ENCODE measurements at places on chromosomes 7 and 10.

DNA sequence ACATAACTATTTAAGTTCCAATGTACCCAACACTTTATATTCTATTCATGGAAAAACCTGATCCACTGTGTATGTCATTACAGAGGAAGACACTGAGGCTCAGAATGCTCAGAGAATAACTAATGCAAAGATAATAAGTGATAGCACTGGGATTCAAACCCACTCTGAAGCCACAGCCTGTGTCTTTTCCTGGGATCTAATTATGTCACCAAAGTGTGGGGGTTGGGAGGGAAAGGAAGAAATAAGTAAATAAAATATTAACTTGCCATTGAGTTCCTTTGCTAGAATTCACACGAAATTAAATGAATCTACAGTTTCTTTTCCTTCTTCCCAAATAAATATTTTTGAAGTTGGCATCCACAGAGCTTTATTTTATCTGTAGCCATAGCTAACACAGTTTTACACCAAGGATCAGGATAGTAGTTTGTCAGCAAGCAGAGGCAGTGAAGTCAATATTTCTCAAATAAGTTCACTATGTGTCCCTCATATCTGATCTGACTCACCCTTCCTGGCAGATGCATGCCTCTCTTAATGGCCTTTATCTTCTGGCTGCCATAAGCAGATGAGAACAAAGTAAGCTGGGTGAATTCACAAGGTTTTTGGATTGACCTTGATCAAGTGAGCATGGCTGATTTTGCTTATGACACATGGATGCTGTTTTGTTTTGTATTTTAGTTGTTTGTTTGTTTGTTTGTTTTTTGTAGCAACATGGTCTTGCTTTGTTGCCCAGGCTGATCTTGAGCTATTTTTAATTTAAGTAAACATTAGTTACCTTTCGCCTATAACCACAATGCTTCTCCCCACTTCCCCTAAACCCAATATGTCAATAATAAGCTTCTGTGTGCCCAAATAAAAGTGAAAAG lies 6.3 kb downstream of the RAPGEF5 start:
- DNase-seq, result no peak

DNA sequence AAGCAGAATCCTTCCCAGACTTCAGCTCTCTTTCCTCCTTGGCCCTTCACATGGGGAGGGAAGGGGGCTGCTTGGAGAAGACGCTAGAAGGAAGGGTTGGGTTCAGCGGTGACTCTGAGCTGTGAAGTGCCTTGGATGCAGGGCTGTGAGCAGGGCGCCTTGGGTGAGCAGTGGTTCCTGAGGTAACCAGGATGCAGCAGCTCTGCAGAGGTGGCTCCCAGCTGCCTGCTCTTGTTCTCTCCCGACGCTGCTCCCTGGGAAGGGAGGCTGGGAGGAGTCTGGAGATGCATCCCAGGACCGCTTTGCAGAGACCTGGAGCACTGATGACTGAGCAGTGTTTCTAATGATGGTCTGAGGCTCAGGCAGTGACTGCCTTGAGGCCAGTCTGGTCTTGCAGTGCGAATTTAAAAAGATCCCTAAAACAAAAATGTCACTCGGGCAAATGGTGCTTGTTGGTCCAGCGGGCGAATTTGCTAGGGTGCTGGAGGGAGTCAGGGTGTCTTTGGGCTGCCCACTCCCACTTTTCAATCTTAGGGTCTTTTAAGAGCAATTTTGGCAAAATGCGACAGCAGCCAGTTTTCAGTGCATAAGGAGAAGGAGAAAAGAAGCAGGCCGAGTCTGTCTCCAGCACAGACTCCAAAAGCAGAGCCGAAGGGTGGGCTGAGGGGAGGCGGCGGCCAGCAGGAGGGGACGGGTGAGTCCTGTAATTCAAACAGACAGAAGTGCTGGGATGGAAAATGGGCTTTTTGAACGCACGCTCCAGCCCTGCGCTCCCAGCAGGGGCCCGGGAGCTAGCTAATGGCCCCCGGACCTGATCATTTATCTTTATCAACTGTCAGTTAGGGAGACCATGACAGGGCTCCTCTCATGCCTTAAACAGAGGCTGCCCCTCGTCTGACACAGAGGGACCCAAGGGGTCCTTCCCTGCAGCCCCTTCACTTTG lies 191.2 kb upstream of the SHH start:
- DNase-seq, result no peak

DNA sequence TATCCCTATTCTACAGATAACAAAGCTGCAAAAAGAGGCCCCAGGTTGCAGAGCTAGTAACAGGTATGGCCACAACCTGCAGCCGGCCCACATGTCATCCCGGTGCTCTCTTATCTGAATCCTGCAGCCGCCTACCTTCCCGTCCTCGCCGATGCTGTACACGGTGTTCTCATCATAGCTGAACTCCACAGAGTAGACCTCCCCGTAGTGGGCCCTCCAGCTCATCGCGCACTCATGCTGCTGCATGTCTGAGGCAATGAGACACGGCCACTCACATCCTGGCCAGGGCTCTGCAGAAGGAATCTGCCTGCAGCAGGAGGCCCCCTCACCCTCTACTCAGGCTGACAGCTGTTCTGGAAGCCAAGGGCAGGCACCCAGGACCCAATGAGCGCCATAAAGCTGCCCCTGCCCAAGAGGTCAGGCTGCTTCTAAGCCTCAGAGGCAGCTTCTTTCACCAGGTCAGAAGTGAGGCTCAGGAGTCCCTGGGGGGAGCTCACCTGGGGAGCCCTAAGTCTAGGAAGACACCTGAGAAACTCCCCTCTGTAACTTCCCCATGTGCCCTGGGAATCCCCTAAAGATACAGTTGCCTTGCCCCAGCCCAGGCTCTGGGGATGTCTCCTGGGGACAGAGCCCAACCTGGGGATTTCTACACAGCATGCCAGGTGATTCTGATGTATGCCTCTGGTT lies 17.9 kb upstream of the CYREN start:
- DNase-seq, result no peak

DNA sequence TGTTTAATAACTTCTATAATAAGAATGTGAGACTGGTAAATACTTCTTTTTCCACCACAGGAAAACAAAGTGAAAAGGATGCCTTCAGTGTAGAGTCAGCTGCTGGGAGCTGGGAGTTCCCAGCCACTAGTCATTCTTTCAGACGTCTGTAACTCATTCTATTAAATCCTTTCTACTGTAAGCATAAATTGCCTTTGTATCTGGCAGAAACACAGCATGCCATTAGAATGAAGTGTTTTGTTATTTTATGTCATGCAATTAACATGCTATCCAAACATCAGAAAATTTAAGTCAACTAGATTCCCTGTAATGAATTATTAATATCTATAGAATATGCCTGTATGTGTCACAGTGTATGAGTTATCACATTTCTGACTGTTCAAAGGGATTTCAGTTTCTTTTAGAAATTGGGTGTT lies 14.3 kb downstream of the BPGM start:
- DNase-seq, result no peak

- DNase-seq, result no peak
Observed at GRCh38 chr10:80741278-80741677, 203.6 kb downstream of the SH2D4B start.

DNA sequence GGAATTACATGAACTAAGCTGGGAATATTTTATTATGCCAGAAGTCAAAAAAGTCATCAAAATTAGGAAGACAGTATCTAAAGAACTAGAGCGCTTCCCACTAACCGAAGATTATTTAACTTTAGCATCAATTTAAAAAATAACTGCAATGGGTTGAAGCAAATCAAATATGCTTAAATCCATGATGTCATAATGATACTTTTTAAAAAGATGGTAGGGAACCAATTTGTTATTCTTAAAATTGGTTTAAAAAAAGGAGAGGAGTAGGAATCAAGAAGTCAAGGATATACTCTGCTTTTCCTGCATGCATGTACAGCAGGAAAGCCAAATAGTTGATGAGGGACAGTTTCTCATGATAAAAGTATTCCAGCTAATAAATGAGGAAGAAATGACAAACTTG lies 3.2 kb upstream of the ASAH2 start:
- DNase-seq, result no peak

GRCh38 chr10:44725404-44725803 lies 185.7 kb upstream of the TMEM72 start:
- no peak for DNase-seq

DNA sequence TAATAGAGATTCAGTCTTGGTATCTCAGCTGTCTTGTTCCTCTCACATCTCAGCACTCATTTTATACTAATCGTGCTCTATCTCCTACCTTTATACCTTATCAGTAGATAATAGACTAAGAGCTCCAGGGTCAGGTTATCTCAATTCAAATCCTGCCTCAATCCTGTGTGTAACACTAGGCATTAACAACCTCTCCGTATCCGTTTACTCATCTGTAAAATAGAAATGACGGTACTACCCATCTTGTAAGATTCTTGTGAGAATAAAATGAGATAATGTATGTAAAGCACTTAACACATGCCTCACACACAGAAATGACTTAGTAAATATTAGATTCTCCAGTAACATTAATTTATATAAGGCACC lies 622 bp upstream of the P4HA1 start:
- DNase-seq, result no peak

GRCh38 chr10:92328993-92329392 lies 38.0 kb downstream of the MARCHF5 start:
- no peak for DNase-seq

- DNase-seq, result peak; percentile 22
Observed at GRCh38 chr10:102504179-102504975, 605 bp downstream of the SUFU start.

- no peak for DNase-seq
Observed at GRCh38 chr7:2010551-2011265, 222.0 kb downstream of the MAD1L1 start.

DNA sequence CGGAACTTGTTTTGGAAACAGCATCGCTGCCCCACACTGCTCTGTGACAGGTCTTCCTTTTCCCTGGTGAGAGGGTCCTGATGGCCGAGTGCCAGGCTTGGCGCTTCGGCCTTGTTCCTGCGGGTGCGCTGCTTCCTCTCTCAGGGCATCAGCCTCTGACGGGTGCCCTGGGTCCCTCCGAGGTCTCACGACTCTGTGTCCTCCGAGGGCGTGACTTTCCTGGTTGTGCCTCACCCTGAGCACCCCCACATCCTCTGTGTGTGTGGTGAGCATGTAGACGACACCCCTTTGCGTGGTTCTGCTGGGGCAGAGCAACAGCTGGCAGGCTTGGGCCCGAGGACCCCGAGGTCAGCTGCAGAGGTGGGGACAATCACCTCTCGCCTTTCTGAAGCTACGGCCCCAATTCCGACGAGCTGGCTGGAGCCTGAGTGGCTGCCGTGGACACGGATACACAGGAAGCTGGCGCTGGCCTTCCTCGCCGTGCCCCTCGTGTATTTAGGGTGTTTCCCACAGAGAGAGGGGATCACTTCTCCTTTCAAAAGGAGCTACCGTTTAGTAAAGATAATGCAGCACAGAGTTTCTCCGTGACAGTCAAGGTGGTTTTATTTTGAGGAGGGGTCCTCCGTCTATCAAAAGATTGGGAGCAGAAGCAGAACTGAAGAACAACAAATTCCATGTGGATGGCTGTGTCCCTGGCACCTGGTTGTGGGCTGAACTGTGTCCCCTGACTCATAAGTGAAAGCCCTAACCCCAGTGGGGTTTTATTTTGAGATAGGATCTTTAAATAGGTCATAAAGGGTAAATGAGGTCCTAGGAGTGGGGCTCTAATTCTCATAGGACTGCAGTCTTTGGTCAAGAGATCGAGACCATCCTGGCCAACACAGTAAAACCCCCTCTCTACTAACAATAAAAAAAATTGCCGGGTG lies 36.2 kb upstream of the PITRM1 start:
- DNase-seq, result no peak

- DNase-seq, result no peak
Observed at GRCh38 chr10:123574109-123574698, 92.0 kb upstream of the GPR26 start.

DNA sequence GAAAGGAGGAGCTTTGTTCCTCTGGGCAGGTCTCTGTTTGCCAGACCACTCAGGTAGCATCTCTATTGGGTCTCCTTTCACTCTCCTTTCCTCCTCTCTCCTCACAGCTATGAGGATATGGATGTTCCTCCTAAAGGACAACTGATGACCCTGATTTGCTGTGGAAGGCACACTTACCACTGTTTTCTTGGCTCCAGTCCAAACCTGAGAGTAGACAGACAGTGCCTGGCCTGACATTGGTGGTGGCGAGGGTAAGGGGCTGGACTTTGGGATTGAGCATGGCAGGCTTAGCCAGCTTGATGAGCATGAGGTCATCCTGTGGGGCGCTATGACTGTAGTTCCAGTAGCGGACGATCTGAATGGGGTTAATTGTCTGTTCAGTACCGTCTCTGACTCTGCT lies 3.6 kb downstream of the PRSS37 start:
- no peak for DNase-seq

DNA sequence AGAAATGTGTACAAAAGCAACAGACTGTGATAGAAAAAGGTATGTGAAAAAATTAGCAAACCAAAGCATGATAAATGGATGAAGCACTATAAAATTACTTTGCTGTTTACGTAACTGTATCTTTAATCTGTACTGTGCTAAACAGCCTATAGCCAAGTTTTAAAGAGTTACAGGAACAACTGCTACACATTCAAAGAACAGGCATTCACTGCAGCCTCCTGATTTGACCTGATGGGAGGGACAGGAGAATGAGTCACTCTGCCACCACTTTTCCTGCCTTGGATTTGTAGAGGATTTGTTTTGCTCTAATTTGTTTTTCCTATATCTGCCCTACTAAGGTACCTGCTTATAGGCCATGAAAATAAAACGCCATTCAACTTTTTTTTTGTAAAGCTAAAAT lies 116.1 kb downstream of the FANK1 start:
- no peak for DNase-seq

DNA sequence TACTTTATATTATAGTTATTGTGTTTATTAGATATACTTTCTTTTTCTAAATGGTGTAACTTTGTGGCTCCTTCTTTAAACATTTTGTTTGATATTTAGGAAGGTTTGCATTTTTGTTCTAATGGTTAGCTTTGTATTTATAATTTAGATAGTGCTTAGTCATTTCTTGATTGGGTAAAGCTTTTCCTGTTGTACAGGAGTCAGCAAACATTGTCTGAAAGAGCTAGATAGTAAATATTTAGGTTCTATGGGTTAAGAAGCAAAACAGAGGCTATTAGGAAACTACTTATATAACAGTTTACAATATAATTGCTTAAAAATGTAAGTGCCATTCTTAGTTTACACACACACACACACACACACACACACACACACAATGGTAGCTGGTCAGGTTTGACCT lies 70.6 kb upstream of the CCDC6 start:
- DNase-seq, result no peak

DNA sequence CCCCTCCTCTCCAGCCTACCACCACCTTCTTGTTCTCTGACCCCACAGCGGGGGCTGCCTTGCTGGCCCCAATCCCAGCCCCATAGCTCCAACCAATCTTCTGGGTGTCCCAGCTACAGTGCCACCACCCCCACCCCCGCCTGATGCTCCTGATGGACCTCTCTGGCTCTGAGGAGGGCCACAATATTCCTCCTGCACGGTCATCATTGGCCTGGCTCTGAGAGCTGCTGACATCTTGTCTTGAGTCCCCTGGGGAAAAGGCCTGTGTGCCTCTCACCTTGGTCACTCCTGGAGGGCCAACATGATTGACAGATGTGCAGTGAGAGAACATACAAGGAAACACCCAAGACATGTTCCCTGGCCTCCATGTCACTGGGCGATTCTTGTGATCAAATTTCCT lies 7.6 kb downstream of the GDF2 start:
- no peak for DNase-seq

- no peak for DNase-seq
Observed at GRCh38 chr7:104878577-104878976, 135.4 kb upstream of the KMT2E start.

Measured in activated CD4-positive, alpha-beta T cell treated with anti-CD3 and anti-CD28 coated beads, Interleukin-2, amount 50 U/mL, for 4 hours (primary cell).